ENCODE measurements at places on chromosomes 12 and 14.

GRCh38 chr12:44647917-44648690 is 228.0 kb downstream of the NELL2 start:
- no peak for DNase-seq

DNA sequence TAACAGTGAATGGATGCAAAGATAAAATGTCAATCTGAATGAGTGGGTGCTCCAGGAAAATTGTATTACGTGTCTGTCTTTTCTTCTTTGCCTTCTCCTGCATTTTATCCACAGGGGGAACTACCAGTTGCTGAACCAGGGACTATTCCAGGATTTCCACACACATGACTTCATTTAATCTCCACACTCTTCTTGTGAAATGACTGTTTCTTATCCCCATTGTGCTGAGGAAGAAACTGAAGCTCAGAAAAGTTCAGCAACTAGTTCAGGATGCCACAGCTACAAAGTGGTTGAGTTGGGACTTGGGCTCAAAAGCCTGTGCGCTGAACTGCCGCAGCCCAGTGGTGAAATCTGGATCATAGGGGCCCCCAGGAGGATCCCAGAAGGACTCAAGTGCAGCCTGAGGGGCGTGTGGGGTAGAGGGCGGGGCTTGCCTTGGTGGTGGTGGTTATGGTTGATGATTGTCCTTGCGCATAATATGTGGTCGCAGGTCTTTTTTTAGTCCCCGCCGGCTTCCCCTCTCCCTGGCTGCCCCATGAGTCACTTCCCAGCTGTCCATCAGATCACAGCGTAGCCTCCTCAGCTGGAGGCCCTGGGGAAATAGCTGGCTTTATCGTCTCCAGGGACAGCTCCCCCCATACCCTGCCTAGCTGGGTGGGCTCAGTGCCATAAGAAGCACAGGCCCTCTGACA is 235.2 kb upstream of the CRY1 start:
- no peak for DNase-seq

GRCh38 chr12:132593521-132593920 is 16.9 kb downstream of the LRCOL1 start:
- DNase-seq, result no peak

DNA sequence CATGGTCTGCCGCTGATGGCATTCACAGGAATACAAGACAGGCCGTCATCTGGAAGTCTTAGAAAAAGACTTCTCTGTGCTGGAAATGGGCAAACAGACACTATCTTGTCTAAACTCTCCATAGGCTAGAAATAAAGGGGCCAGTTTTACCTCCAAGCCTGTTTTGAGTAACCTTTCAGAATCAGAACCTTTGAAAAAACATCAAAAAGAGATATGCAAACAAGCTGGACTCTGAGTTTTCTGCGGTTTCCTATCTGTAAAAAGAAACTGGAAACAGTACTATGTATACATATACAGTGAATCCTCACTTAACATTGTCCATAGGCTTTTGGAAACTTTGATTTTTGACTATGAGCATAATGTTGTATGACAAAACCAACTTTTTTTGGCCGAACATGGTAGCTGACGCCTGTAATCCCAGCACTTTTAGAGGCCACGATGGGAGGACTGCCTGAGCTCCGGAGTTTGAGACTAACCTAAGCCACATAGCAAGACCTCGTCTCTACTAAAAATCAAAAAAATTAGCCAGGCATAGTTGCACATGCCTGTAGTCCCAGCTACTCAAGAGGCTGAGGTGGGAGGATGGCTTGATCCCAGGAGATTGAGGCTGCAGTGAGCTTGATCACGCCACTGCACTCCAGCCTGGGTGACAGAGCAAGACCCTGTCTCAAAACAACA is 92.9 kb upstream of the MAX start:
- DNase-seq, result peak; percentile 72

- peak; percentile 87 for DNase-seq
Measured at GRCh38 chr12:49200919-49201594, 12.2 kb upstream of the TUBA1A start.

GRCh38 chr12:64894827-64895475 is 70.5 kb downstream of the TBC1D30 start:
- DNase-seq, result no peak

GRCh38 chr12:120630104-120630892 is 10.1 kb upstream of the CABP1 start:
- no peak for DNase-seq

DNA sequence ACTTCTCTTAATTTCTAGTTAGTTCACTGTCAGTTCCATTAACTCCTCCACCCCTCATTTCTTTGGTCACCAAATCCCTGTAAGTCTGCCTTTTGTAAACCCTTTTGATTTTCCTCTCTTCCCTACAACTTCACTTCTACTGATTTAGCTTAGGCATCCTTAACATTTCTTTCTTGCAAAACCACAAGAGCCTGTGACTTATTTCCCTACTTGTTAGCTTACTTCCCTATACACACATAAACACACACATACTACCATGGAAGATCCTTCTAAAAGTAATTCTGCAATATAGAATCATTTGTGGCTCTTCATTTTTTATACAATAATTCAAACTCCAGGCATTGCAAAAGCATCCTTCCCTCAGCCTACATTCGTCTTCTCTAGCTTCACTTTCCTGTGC is 494.3 kb upstream of the USP15 start:
- no peak for DNase-seq

- no peak for DNase-seq
Measured at GRCh38 chr12:108447168-108447832, 67.8 kb upstream of the FICD start.

GRCh38 chr12:68699486-68699885 is 12.7 kb downstream of the NUP107 start:
- no peak for DNase-seq

- DNase-seq, result peak; percentile 92
Measured at GRCh38 chr12:12716793-12717585, at the start of gene CDKN1B. Gene CDKN1B, plus strand, starts transcription at chr12:12717368. Its CDS starts 472 bp downstream, at chr12:12717840.

- no peak for DNase-seq
Measured at GRCh38 chr12:115243933-115244628, 560.1 kb upstream of the TBX3 start.

DNA sequence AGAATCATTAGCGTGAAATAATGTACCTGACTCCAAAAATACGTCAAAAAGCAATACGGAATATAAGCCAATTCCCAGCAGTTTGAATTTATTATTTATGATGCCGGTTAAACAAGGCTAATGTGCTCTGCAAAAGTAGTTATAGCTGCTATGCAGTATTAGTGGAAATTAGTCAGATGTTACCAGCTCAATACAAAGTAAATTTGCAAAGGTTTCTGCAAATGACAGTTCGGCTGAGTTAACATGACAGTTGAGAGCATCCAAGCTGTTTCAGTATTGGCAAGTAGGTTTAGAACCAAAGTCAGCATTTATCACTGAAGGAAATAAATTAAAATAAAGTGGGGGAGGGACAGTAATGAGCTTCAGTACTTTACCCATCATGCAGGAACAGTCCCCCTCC is 1665.8 kb upstream of the FLRT2 start:
- DNase-seq, result no peak

- DNase-seq, result peak; percentile 91
Measured at GRCh38 chr12:31406345-31406744, 80.4 kb upstream of the SINHCAF start.

GRCh38 chr12:64678248-64678647 is 68.0 kb downstream of the RASSF3 start:
- DNase-seq, result peak; percentile 43

- no peak for DNase-seq
Measured at GRCh38 chr12:127912035-127912665, 354.8 kb upstream of the TMEM132C start.

GRCh38 chr12:19129486-19130223 is at the start of gene PLEKHA5:
Gene PLEKHA5, plus strand, starts transcription at chr12:19129733. Its CDS starts 67 bp downstream, at chr12:19129800.
- no peak for DNase-seq

GRCh38 chr14:105436891-105437722 is 17.5 kb downstream of the MTA1 start:
- DNase-seq, result no peak
